M059J (cell line): ENCODE measurements at places on chromosomes 7 and 10.

DNA sequence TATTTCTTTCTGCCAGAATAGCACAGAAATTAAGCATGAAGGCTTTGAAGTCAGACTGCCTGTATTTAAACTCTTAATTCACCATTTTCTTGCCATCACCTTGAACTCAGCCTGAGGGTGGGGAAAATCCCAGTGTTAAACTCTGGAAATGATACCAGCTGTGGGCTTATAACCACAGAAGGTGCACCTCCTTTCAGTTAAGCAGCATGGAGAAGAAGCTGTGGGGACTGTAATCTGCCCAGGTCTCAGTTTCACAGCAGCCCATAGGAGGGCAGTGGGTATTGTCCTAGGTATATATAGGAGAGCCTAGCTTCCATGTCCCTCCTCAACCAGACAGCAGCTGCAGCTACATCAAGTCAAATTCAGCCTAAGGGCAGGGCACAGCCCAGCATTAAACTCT is 241.6 kb downstream of the HPSE2 start:
- DNase-seq = no peak

DNA sequence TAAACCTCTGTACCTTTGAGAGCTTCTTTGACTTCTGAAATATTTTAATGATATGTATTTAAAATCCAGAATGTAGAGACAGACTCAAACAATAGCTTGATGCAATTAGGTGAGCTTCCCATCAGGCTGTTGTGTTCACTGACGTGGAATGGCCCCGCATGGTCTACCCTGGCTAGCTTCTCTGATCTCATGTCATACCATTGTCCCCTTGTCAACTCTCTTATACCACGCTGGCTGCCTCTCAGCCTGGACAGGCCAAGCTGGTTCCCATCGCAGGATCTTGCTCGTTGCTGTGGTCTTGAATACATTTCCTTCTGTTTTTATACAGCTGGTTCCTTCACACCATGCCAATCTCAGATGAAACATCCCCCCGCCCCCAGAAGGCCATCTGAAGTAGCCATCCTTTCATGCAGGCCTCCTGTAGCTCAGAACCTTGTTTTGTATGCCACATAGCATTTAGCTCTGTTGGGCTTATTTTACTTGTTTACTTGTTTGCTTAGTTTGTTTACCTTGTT is 84.2 kb downstream of the FANK1 start:
- DNase-seq = no peak

DNA sequence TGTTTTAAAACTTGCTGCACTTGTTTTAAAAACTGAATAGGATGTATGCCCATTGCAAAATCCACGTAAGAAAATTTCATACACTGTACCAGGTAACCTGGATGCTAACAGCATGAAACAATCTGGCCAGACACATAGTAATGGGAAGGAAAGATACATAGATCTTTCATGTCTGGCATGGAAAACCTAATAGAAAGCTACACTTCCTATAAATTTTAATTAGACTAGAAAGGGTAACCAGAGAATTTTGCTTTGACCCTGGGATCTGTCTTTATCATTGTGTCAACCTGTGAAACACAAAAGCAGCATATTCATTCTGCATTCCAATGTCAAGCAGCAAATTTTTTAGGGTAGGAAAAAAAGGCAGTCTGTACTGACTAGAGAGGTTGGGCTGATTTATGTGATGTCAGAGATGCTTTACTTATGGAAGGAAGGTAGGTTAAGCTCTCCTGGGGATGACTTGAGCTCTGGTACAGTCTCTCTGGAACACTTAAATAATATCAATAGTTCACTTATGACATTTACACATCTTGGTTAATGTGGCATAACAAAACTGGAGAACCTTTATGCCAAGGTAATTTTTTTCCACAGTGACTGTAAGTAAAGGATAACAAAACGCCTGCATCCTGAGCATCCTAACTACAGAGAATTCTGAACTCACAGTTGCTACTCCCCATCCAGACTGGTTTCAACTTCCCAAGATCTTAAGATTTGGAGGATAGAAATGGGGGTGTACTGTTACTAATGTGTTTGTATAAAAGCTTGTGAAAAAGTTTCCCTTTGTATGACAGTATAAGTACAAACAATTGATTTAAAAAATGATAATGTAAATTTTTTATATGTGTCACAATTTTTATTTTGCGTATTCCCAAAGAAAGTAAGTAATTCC is 44.7 kb downstream of the DOCK4 start:
- DNase-seq = peak; percentile 11

DNA sequence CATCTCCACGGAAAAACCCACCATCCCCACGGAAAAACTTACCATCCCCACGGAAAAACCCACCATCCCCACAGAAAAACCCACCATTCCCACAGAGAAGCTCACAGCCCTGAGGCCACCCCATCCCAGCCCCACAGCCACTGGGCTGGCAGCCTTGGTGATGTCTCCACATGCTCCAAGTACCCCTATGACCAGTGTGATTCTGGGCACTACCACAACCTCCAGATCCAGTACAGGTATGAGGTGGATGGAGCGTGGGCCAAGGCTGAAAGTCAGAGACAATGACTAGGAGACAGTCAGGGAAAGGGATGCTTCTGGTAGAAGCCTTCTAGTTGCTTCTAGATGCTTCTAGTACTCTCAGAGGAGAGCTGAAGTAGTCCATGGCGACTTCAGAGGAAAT is 19.6 kb downstream of the ZAN start:
- DNase-seq = no peak

DNA sequence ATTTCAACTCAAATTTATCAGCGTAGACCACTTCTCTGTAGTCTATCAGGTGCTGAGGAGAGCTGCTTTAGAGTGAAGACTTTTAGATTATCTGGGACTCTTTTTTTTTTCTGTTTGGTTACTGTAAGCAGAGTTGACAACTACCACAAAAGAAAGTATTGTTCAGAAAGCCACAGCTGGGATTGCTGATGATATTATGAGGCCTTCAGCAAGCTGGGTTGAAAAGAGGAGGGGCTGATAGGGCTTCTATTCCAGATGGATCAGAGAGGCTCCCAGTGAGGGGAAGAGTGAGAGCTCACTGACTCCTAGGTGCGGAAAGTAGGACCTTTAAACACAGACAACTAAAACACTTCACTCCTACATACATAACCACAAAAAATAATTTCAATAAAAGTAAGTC is 188.5 kb upstream of the FERD3L start:
- no peak for DNase-seq

DNA sequence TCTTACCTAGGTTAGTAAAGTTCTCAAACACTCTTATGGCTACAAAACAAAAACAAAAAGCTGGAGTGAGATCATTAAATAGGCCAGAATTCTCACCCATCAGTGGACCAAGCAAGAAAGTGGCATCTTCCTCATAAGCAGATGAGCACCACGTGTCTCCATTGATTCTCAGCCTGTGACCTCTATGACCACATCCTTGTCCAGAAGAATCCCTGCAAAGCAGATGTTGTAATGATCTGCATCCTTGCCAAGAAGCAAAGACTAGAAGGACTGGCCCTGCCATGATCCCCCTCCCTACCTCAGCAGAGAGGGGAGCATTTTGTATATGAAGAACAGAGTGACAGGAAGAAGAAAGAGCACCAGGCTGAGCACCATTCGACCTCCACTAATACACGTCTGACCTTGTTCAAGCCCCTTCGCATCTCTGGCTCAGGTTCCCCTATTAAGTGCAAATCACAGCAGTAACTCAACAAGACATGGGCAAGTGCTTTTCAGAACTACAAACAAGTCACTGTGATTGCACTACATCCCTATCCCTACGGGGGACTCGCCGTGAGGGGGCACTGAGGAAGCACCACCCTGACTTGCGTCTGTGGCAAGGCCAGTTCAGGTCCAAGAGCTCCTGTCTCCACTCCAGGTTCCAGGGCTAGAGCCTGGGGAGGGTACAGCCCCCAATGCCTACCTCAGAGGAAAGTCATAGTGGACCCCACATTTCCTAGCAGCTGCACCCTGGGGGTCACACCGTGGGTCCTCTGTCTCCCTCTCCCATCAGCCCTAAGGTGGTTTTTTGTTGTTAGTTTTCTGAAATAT is 22.2 kb upstream of the RASSF4 start:
- DNase-seq = no peak

GRCh38 chr7:137110535-137110934 is 233.0 kb downstream of the PTN start:
- no peak for DNase-seq

DNA sequence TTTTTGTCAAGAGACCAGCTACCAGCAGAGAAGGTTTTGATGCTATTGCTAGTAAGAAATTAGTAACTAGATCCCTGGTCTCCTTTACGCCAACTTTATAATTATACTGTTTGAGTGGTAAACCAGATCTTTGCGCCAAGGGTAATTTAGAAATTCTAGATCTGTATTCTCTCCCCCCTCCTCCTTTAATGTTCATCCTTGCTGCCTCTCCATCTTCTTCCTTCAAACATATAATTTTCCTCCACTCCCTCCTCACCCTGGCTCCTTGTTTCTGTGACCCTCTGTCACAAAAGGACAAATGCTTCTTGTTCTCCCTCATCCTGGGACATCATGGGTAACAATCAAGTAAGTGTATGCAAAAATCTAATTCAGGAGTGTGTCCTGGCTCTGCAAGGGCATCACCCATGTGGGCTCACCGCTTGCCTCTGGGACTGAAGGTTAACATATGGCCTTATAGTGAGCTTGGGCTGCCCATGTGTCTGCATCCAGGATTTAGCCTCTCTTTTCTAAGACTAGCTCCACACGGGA is 121.2 kb downstream of the BAMBI start:
- DNase-seq = no peak

DNA sequence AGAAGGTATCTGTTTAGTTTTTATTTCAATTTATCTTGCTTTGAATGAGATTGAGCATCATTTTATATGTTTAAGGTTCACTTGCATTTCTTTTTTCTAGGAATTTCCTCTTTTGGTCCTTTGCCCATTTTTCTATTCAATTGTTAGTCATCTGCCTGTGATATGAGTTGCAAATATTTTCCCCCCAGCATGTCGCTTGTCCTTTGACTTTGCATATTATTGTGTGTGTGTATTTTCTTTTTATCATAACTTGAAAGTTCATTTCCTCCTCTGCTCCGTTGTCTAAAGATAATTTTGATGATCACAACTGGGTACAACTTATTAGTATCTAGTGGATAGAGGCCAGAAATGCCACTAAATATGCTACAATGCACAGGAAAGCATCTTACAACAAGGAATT is 132.7 kb upstream of the MDFIC start:
- DNase-seq = no peak

DNA sequence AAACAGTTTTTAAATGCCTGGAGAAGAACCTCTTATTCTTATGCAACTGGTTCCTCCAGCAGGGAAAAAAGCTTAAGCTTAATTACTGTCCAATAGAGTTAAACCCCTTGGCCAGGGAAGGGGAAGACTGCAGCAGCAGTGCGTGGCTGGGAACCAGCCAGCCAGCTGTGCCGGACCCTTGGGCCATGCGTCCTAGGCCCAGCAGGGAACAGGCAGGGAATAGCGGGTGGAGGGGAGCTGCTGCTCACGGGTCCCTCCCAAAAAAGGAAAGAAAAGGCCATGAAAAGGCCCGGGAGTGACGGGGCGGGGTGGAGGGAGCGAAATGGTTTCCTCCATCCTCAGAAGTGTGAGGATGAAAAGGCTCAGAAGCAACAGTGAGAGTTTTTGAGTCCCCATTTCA is 35.2 kb upstream of the HECW1 start:
- no peak for DNase-seq

GRCh38 chr10:98720551-98720950 is 273.8 kb upstream of the HPS1 start:
- DNase-seq = no peak

- DNase-seq = no peak
These were observed 141.2 kb downstream of the ELAPOR2 start for GRCh38 chr7:86918245-86918644.

- no peak for DNase-seq
These were observed 19.4 kb downstream of the TRPV5 start for GRCh38 chr7:142914121-142914520.

DNA sequence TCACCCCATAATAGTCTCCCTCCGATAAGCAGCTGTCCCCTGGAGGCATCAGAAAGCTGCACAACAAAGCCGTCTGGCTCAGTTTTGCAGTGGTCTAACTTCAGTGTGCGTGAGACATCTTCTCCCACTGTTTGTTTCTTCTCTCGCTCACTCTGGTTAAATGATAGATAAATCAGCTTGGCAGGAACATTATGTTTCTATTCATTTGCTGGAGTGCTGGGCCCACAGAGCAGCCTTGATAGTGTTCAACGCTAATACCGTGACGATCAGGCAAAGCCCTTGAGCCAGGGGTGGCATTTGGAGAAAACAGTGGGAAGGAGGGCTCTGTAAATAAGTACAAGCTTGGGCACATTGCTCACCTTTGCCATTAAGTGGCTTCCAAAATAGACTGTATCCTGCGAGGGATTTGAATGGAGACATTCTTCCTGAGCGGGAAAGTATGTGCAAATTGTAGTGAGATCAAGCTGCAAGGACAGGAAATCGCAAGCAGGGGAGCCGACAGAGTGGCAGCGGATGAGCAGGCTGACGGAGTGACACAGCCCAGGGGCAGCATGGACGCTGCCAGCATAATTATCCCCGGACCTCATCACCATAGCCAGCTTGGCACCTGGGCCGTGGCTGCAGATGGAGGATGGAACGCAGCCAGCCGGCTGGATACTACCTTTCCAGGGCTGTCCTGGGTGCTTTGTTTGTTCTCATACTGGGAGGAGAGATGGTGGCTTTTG is 256.8 kb upstream of the FZD8 start:
- no peak for DNase-seq

DNA sequence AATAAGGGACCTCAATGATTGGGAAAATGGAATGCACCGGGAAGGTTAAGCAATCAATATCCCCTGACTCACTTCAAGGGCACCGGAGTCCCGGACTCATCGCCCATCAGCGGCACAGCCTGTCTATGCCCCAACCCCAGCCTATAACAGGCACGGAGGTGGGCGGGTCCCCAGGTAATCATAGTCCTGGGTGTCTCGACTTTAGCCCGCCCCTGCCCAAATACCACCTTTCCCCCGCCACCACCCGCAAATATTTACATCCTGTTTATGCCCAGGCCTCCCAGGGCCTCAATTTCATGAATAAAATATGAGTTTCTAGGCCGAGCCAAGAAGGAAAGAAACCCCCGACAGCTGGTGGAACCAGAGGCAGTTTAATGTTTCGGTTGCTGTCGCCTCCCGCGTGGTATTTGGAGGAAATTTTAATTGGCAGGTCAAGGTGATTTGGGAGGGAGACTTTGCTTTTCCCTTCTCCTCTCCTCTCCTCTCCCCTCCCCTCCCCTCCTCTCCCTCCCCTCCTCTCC is 15.6 kb upstream of the RFC2 start:
- peak; percentile 81 for DNase-seq
